LNCaP clone FGC (cell line): ENCODE measurements at places on chromosomes 4 and X.

- no peak for DNase-seq
Observed at GRCh38 chr4:141771889-141772830, 135.8 kb downstream of the IL15 start.

DNA sequence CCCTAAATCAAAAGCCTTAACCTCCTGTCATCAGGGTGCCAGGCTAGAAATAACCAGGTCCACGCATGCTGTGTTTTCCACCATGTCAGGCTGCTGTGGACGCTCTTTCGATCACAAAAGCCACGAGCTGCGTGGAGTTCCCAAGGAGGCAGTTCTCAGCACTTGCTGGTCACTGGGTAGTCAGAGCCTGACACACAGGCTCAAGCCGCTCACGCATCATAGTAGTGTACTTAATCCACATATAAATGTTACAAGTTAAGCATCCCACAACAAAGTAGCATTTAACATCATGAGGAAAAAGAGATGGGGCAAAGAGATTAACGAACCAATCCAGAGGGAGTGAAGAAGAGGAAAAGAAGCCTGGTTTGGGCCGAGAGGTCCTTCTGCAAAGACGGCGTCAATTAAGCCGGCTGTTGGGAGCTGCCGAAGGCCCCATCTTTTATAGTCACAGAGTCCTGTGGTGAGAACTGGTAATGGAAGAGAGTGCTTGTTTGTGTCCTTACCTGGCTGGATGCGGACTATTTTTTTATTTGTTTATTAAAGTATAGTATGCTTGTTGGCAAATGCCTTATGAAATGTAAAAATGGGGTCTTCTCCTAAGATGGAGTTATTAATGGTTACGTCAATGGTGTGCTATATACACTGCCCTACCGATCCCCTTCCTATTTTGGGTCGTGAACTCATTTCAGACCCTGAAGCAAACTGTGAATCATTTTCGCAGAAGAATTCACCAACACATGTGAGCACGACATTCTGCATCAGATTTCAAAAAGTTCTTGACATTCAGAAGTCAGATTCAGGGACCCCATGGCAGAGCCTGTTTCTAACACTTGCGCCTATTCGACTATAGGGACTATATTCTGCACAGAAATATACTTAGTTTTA lies 675 bp downstream of the PRIMPOL start:
- DNase-seq, result no peak

GRCh38 chrX:13742397-13743176 lies 8.0 kb downstream of the OFD1 start:
- DNase-seq, result no peak

GRCh38 chr4:113884655-113885054 lies 94.8 kb downstream of the ARSJ start:
- no peak for DNase-seq

GRCh38 chrX:38774249-38774648 lies 27.0 kb upstream of the MID1IP1 start:
- no peak for DNase-seq

- no peak for DNase-seq
Observed at GRCh38 chr4:7029212-7029611, 14.0 kb upstream of the TADA2B start.

- no peak for DNase-seq
Observed at GRCh38 chr4:33390976-33391375, 2670.8 kb downstream of the PCDH7 start.

DNA sequence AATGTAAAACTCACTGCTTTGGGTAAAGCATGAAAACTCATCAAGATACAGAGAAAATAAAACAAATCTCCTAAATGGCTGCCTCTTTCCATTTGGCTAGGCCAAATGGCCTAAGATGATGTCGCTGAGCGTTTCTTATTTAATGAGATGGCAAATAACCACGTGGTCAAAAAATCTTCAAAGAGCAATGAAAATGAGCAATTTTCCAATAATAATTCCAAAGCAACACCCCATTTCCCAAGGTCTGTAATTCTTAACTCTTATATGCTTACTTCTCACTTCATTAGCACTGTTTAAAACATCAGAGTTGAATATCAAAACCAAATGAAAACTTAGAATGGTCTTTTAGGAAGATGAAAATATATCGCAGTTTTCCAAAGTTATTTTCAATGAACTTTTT lies 222.3 kb upstream of the MID1 start:
- no peak for DNase-seq

DNA sequence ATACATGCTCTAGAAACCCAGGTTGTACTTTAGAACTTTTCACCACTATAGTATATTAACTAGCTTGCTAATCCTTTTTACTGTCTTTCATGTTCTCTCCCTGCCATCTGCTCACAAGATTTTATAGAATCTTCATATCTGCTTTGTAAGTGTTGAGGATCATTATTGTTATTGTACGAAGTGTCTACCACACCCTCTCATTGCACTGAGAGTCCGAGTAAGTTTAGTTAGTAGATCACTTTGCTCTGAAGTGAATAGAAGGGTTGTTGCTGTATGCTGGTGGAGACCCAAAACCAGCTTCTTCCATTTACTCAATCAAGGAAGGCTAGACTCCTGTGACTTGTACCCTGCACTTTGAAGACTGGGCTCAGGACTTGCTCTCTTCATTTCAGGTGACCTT lies 17.1 kb downstream of the GAB1 start:
- no peak for DNase-seq

DNA sequence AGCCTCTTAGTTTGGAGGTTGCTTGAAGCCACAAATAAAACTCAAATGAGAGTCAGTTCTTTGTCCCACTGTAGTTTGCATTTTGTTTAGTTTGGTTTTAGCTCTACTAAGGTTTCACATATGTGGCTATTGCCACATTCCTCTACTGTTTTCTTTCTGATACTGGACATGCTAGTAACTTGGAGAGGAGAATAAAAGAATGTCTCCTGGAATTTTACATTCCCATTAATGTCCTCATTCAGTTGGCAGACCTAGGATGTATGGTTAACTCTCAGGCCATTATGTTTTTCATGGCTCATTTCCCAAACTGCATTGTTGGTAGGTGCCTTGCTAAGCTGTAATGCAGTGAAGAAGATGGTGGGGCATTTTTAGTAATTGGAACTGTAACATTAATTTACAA lies 29.9 kb downstream of the UPRT start:
- no peak for DNase-seq

- DNase-seq, result no peak
Observed at GRCh38 chr4:68288393-68288740, 42.9 kb upstream of the TMPRSS11B start.

- no peak for DNase-seq
Observed at GRCh38 chr4:47659342-47659741, 174.3 kb downstream of the ATP10D start.
